Fibroblast of upper back skin (primary cell): ENCODE measurements at places on chromosomes 1 and 21.
A peak's percentile ranks its signal among the peaks of the same experiment; 100 is the strongest.

- DNase-seq, result no peak
Measured at GRCh38 chr1:67626861-67627235, 58.2 kb upstream of the GADD45A start.

GRCh38 chr1:87328272-87329050, at the start of gene LMO4:
TSS of gene LMO4 (plus strand) at chr1:87328880. CDS start at chr1:87332016, 3,136 bp downstream.
- DNase-seq, result peak; percentile 99

DNA sequence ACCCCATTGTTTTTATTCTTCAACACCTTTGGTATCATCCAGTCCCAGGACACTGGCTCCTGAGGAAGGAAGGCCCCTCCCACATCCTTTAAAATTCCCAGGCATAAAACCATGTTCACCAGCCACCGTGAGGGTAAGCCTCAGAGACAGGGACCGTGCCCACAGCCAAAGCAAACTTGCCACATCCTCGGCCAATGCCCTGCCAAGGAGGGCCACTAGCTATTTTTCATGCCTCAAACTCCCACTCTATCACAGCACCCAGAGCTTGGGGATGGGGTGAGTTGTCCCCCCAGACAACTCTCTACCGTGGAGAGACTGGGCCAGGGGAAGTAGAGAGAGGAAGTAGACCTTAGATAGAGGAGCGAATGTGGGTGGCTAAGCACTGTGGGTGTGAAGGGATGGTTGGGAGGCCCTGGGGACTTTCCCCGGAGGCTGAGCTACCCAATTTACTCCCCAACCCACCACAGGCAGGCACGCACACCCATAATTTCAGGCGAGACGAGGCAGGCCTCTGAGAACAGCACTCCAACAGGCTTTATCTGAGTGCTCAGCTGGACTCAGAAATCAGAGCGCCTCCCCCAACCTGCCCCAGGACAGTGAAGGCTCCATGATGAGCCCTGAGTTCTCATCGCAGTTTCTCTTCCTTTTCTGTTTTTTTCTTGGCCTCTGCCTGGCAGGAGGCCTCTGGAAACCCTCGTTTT, 15.9 kb upstream of the BTG2 start:
- no peak for DNase-seq

GRCh38 chr1:184160236-184160635, 108.7 kb downstream of the TSEN15 start:
- peak; percentile 84 for DNase-seq

- no peak for DNase-seq
Measured at GRCh38 chr1:38277646-38278045, 231.1 kb upstream of the POU3F1 start.

- no peak for DNase-seq
Measured at GRCh38 chr1:41329662-41330587, 31.3 kb upstream of the FOXO6 start.

- DNase-seq, result no peak
Measured at GRCh38 chr1:36464605-36465393, 615 bp upstream of the MRPS15 start.

DNA sequence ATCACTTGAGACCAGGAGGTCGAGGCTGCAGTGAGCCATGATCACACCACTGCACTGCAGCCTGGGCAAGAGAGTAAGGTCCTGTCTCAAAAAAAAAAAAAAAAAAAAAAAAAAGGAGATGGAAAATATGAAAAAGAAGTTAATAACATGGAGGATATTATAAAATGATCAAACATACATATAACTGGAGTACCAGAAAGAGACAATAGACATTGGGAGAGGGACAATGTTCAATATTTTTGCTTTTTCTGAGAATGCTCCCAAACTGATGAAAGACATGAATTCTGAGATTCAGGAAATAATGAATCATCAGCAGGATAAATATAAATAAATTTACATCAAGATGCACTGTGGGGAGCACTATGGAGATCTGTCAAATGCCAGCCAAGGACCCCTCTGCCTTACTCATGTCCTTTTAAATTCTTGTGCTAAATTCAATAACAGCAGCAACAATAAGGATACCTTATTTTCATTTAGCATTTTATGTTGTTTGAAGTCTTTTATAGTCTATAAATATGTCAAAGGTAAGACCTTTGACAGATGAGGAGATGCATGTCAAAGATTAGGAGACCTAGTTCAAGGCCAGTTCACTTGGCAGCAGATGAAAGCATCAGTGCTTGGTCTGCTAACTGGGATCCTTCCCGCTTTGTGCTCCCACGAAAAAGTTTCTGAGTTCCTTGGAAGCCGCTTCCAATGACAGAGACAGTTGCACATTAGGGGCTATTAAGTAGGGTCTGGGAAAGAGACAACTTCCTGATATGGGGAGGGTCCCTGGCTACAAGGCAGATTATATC, 97.7 kb downstream of the TLR5 start:
- DNase-seq, result no peak

DNA sequence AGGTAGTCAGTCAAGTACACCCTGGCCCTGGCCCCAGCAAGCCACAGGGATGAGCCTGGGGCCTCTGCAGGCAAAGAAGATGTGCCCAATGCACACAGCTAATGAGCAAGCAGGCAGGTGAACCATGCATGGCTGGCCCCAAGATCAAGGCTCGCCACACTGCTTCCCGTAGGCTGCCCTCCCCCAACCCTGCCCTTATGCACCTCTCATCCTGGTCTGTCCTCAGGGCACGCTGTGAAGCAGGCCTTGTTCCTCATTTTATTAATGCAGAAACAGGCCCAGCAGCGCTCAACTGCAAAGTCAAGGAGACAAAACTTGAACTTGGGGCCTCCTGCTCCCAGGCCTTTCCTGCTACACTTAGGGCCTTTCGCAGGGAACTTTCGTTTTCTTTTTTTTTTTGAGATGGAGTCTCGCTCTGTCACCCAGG, 35.6 kb upstream of the ID3 start:
- DNase-seq, result no peak

GRCh38 chr1:42221952-42222606, 57.5 kb upstream of the GUCA2A start:
- peak; percentile 47 for DNase-seq

GRCh38 chr1:74266001-74266400, 30.8 kb downstream of the TNNI3K start:
- DNase-seq, result no peak

DNA sequence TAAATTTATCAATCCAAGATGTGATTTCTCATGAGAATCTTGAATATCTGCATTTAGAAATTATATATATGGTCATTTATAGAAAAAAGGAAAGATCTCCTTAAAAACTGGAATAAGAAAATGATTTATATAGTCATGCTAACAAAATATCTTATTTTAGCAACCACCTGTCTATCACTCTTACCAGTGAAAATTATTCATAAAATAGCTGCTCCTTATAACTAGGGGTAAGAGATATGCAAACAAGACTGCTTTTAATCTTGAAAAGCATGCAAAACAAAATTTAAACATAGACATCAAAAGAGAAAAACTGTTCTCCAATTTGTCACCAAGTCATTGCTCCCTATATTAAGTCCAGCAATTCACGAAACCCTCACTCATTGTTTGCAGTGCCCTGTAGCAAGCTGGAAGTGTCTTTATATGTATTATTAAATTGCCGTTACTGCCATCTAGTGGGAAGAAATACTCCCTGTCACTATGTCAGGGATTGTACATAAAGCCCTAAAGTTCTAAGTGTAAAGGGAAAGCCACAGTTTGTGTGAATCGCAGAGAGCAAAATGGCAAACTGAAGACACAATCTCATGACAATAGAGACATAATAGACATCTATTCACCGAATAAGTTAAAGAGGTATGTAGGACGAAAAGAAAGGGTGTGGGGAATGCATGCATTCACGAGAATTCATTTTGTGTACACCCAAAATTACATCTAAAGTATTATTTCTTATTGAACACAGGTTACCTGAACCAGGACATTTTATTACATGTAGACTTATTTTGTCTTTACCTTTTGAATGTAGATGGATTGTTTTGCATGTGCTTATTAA, 600.5 kb downstream of the USP25 start:
- DNase-seq, result peak; percentile 80

DNA sequence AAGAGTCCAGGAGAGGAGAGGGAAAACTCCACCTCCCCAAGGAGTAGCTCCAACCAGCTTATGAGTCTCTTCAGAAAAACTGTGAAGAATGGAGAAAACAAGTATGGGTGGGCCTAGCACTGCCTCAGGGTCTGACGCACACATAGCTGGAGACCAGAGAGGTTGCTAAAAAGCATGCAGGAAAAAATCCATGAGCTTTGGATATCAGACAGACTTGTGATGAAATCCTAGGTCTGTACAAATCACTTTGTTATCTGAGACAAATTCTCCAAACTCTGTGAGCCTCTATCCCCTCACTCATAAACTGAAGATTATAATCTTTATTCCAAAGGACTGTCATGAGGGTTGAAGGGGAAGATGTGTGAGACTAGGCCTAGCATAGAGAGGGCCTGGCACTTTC, 141.5 kb upstream of the FGGY start:
- no peak for DNase-seq

- DNase-seq, result no peak
Measured at GRCh38 chr1:90413519-90413918, 303.6 kb downstream of the BARHL2 start.

GRCh38 chr1:225987491-225988316, 11.4 kb downstream of the SDE2 start:
- DNase-seq, result peak; percentile 34

- peak; percentile 20 for DNase-seq
Measured at GRCh38 chr1:35883635-35884101, 659 bp downstream of the AGO1 start.

DNA sequence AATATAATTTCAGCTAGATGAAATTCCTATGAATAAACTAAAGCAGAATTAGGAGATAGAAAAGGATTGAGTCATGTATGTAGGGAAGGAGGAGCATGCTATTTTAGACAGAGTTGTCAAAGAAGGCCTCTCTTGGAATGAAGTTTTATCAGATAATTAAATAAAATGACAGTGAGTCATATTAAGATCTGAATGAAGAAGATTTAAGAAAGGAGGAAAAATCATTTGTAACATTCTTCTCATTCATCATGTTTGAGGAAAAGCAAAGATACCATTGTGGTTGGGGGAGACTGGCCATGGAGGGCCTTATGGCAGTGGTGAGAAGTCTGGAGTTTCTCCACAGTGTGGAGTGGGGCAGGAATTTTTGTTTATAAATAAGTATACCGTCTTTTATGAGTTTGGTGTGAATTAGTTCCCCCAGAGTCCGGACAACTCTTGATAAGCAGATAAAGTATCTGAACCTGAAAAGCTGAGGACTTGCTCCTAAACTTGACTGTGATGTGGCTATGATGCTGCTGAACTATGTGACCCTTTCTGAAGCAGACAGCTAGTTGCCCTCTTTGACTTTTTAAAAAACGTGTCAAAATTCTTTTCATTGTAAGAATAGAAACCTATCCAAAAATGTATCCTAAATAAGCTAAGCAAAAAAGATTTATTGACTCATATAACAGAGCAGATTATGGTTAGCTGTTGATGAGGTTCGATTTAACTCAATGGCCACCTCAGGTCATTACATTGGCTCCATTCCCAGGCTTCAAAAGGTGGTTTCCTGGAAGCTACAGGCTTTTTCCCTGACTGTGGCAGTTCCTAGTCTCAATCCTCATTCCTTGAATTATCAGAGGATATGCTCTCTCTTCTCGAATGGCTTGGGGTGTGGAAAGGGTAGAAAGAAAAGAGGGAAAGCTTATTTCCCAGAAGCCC, 90.8 kb downstream of the LHX9 start:
- peak; percentile 66 for DNase-seq

DNA sequence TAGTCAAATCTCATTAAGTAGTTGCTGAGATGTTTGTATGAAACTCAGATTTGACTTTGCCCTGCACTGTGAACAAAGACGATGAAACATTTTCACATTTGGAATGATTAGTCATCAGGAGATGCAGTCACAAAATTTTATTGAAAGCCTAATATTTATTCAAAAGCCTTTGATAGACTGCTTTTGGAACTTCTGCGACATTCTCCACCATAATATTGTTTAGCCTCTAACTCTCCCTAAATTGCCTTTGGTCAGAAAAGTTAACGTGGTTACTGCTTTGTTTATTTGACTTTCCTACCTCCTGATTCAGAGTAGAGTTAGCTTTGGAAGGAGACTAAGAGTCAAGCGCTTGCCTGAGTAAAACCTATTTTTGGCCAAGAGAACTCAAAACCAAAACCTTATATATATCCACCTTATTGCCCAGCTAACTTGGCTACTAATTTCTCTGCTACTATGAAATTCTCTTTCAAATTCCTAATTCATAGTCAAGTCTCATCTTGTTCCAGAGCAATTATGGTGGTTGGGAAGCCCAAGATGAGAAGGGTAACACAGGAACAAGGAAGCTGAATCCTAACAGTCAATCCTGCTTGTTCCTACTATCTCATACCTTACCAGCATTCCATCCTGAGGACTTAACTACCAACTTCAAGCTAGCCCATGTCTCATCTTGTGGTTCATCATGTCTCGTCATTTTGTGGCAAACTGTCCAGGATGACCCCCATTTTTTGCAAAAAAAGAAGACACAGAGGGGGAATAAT, 429.6 kb downstream of the USP25 start:
- DNase-seq, result peak; percentile 36

- DNase-seq, result no peak
Measured at GRCh38 chr1:225695578-225696337, 42.8 kb upstream of the ENAH start.

- DNase-seq, result no peak
Measured at GRCh38 chr1:66352792-66353191, 181.2 kb upstream of the SGIP1 start.

DNA sequence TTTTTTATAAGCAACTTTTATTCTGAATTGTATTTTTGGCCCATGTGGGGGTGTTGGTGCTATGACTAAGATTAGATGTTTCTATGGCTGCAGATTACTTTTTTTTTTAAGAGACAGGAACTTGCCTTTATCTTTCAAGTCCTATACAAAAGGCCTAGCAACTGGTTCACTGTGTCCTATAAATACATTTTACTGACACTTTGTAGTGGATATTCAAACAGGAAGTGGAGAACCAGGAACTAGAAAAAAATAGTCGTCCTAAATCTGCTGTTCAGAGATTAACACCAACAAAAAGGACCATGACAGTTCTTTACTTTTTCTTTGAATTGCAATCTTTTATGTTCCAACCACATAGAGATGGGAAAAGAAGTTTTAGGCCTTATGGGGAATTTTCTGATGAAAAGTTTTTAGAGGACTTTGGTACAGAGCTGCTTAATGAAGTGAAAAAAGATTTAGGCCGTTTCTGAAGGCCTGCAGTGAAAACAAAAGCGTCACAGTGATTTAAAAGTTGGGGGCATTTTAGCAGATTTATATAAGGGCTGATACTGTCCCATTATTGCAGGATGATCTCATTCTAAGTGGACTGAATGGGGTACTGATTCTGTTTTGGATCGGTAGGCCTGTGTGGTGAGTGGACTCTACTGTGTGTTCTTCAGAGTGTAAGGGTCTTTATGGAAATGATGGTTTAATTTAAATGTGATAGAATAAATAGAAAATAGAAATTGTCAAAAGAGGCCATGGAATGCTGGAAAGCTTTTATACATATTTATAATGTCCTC, 136.4 kb upstream of the DEPDC1 start:
- no peak for DNase-seq
